CD4-positive, alpha-beta T cell treated with Interleukin-17A for 4 hours (primary cell): ENCODE measurements at places on chromosomes 5 and 9.

DNA sequence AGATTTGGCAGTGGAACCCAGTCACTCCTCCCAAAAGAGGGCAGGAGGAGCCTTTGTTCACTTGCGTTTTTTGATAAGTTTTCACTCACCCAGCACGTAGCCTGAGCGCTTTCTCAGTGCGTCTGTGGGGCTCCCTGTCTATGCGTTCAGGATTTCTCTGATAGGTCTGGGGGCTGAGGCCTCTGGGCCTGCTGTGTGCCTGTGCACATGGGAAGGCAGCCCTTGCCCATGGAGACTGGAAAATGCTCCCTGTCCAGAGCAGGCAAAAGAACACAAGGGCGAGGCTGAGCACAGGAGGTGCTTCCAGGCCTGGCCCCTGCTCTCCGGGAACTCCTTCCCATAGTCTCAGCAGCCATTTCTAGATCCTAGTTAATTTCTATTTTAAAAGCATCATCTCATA, 249.9 kb downstream of the FSTL4 start:
- DNase-seq, result no peak

DNA sequence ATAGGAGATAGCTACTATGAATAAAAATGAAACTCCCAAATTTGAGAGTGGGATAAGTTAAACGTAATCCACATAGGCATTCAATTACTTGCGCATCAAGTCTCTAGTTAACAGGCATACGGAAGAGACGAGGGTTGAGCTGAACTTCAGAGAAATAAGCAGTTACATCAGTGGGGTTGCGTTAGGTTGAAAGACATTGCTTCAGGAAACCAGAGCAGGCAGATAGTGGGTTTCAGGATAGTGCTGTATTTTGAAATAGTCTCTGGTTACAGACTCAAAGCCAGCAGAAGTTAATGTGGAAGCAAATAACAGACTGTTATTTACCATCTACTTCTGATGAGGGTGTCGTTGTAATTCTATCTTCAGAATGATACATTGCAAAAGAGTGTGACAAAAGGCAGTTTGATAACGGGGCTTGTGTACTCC, 533.4 kb downstream of the PDE4D start:
- DNase-seq, result no peak

DNA sequence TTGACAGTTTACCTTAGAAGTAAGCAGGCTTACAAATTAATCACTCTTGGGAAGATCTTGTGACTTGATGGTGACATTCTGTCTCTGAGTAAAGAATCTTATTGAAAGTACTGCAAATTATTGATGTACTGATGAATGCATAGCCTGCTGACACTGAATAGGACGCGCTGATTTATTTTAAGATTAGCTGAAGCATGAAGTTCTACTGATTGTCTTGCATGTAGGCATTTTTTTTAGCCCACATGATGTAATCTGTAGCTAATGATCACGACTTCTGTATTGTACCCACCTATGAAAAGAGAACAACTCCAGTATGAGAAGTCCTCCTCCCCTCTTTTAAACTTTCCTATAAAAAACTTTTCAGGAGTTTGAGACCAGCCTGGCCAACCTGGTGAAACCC, 28.3 kb upstream of the SPIN1 start:
- DNase-seq, result no peak

GRCh38 chr5:140420226-140420570, 18.6 kb downstream of the ANKHD1 start:
- DNase-seq, result no peak

DNA sequence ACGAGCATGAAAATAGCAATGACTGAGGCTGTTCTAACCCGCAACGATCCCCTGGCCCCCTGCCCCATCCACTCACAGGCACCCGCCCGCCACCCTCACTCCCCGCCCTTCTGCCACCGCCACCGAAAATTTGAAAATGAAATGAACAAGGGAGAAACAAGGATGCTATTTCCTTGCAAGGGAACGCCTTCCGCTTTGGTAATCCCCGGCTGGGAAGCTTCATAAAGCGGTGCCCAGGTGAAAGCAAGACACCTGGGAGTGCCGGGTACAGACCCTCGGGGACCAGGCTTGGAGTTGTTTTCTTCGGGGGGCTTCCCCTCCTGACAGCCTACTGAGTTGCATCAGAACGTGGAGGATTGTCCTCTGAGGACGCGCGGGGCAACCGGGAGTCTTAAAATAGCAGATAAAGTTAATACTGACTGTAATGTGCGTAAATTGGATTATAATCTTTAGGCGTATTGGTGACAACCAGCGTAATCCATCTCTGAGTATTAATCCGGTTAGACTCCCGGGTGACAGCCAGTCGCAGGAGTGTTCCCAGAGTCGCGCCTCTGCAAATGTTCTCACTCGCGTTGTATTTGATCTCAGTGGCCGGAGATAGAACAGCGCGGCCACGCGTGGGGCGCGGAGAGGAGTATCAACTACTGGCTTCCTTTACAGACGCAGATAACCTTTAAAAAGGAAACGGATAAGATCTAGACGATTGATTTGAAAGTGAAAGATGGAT, 885 bp upstream of the MLLT3 start:
- peak; percentile 77 for DNase-seq
